Calu3 (cell line): ENCODE measurements at places on chromosomes 7 and 10.
A peak's percentile ranks its signal among the peaks of the same experiment; 100 is the strongest.

GRCh38 chr7:87375662-87376435, 30.4 kb downstream of the CROT start:
- H3K4me3 ChIP-seq = no peak overlapping the region
- no peak for DNase-seq
- no peaks in the 10 kb centered on the region for H3K4me1 ChIP-seq
- no peak overlapping the region for H3K27ac ChIP-seq
- no peaks in the 10 kb centered on the region for H3K27me3 ChIP-seq

DNA sequence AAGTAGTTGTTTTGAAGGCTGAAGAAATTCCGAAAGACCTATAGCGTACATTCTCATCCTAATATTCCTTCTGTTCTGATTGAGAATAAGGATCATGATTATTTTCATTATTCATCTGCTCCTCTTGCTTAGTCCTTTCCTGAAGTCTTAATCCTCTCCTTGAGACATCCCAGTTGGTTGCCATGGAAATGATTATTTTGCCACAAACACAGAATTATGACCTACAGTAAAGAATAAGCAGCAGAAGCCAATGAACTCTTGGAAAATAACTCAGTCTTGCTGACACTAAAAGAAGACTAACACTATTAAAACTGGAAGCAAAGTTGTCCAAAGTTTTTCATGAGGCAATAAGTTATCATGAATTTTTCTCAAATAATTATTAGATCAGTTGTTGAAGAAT, 47.8 kb upstream of the JAZF1 start:
- peaks cover 9% of the 10 kb centered on the region for H3K27me3 ChIP-seq
- no peak overlapping the region for H3K27ac ChIP-seq
- no peak for DNase-seq
- H3K4me3 ChIP-seq = no peak overlapping the region
- H3K4me1 ChIP-seq = no peaks in the 10 kb centered on the region
- no peaks in the 10 kb centered on the region for H3K36me3 ChIP-seq

DNA sequence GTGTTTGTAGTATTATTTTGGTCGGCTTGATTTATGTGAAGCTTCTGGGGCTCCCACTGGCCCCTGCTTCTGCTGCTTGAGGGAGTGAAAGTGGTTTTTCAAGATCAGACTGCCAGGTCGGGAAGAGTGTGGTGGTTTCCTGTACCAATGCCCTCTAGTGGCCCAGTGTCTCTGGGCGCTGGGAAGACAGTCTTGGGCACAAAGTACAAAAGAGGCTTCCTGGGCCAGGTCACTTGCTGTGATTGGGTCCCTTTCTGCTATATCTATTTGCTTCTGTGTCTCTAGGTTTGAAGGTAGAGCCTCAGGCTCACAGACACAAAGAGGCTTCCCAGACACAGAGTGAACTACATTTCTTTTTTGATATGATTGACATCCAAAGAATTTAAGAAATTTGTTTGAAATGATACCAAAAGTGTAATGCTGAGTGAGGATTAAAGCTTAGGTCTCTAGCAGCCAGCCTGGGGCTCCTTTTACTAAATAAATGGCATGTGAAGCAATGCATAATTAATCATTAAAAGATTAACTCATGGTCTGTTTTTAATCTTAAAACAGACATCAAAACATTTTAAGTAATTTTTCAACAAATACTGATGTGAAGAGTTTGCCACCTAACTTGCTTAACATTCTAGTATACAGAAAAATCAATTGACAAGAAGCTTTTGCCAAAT, 36.3 kb downstream of the ABCB1 start:
- DNase-seq = peak; percentile 69
- no peaks in the 10 kb centered on the region for H3K27me3 ChIP-seq
- no peak overlapping the region for H3K27ac ChIP-seq
- no peaks in the 10 kb centered on the region for H3K36me3 ChIP-seq

DNA sequence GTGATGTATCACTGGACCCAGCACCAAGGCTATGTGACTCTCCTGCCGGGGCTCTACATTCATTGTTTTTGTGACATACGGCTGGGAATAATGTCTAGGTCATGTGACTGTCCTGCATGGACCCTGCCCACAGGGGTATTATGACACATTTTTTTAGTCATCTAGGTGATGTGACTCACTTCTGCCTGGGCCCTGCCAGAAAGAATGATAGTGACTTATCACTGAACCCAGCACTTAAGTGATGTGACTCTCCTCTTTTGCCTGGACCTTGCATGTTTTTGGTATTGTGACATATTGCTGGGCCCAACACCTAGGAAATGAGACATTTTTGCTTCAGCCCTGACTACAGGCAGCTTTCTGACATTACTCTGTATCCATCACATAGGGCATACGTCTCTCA, 51.1 kb upstream of the ZNF107 start:
- no peaks in the 10 kb centered on the region for H3K27me3 ChIP-seq
- no peaks in the 10 kb centered on the region for H3K4me1 ChIP-seq
- no peaks in the 10 kb centered on the region for H3K36me3 ChIP-seq
- H3K27ac ChIP-seq = no peak overlapping the region
- H3K4me3 ChIP-seq = no peak overlapping the region

- H3K27me3 ChIP-seq = peaks cover 58% of the 10 kb centered on the region
- H3K4me1 ChIP-seq = no peaks in the 10 kb centered on the region
- no peak overlapping the region for H3K4me3 ChIP-seq
- H3K27ac ChIP-seq = no peak overlapping the region
- no peaks in the 10 kb centered on the region for H3K36me3 ChIP-seq
Measured at GRCh38 chr7:150733482-150734095, 3.6 kb upstream of the GIMAP5 start.

DNA sequence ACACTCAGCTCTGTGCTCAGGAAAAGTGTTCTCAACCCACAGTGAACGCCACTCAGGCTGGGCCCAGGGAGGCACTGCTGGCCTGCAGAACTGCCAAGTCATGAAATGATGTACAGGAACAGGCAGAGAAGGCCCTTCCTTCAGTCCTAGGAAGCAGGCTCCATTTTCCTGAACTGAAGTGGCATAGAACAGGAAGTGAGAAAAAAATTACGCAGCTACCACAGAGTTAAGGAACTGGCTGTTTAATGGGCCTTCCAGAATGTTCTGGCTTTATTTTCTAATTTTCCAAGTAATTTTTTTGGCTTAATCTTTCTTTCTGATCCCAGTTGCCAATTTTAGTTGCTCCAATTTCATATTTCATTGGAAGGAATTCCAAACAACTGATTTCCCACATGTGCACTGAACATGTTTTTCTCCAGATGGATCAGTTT, 39.3 kb downstream of the LRRC18 start:
- no peaks in the 10 kb centered on the region for H3K4me1 ChIP-seq
- H3K27me3 ChIP-seq = peaks cover 73% of the 10 kb centered on the region
- no peaks in the 10 kb centered on the region for H3K36me3 ChIP-seq
- H3K4me3 ChIP-seq = no peak overlapping the region
- H3K27ac ChIP-seq = no peak overlapping the region

DNA sequence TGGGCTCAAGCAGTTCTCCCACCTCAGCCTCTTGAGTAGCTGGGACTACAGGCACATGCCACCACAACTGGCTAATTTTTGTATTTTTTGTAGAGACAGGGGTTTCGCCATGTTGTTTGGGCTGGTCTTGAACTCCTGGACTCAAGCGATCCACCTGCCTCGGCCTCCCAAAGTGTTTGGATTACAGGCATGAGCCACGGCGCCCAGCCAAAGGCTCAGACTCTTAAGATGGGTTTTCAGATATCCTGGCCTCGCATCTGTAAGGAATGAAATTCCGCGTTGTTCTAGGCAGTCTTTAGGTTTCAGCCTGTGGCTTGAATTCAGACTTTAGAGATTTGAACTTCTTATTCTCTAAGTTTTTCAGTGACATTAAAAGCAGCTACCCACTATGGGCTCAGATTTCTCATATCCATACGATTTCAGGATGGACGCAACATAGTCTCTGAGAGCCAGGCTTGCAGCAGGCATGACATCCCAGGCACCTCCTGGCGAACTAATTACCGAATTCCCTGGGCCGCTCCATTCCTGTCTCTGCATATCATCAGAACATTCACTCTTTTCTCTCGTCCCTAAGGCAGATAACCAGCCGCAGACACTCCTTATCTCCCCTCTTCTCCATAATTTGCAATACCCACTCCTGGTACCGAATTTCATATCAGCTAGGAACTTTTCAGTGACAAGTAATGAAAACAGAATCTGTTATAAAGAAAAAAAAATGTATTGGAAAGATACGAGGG, 29.7 kb downstream of the IL15RA start:
- H3K4me1 ChIP-seq = peaks cover 47% of the 10 kb centered on the region
- no peak overlapping the region for H3K4me3 ChIP-seq
- DNase-seq = no peak
- peaks cover 41% of the 10 kb centered on the region for H3K36me3 ChIP-seq
- H3K27ac ChIP-seq = no peak overlapping the region

GRCh38 chr7:91089382-91089963, 174.8 kb upstream of the FZD1 start:
- no peaks in the 10 kb centered on the region for H3K36me3 ChIP-seq
- no peak overlapping the region for H3K27ac ChIP-seq
- H3K4me3 ChIP-seq = no peak overlapping the region
- H3K27me3 ChIP-seq = no peaks in the 10 kb centered on the region
- H3K4me1 ChIP-seq = no peaks in the 10 kb centered on the region

- H3K27me3 ChIP-seq = no peaks in the 10 kb centered on the region
- no peaks in the 10 kb centered on the region for H3K36me3 ChIP-seq
- no peaks in the 10 kb centered on the region for H3K4me1 ChIP-seq
- no peak for DNase-seq
- H3K27ac ChIP-seq = no peak overlapping the region
- H3K4me3 ChIP-seq = no peak overlapping the region
Measured at GRCh38 chr7:30369879-30370278, 85.5 kb downstream of the ZNRF2 start.

- no peaks in the 10 kb centered on the region for H3K4me1 ChIP-seq
- H3K36me3 ChIP-seq = peaks cover 24% of the 10 kb centered on the region
- DNase-seq = no peak
- H3K27me3 ChIP-seq = no peaks in the 10 kb centered on the region
Measured at GRCh38 chr7:149257146-149257545, 4.8 kb upstream of the ZNF783 start.

- DNase-seq = no peak
- peaks cover 66% of the 10 kb centered on the region for H3K27me3 ChIP-seq
- H3K27ac ChIP-seq = no peak overlapping the region
- H3K4me1 ChIP-seq = no peaks in the 10 kb centered on the region
- H3K36me3 ChIP-seq = no peaks in the 10 kb centered on the region
Measured at GRCh38 chr10:93841961-93842360, 51.8 kb upstream of the SLC35G1 start.

DNA sequence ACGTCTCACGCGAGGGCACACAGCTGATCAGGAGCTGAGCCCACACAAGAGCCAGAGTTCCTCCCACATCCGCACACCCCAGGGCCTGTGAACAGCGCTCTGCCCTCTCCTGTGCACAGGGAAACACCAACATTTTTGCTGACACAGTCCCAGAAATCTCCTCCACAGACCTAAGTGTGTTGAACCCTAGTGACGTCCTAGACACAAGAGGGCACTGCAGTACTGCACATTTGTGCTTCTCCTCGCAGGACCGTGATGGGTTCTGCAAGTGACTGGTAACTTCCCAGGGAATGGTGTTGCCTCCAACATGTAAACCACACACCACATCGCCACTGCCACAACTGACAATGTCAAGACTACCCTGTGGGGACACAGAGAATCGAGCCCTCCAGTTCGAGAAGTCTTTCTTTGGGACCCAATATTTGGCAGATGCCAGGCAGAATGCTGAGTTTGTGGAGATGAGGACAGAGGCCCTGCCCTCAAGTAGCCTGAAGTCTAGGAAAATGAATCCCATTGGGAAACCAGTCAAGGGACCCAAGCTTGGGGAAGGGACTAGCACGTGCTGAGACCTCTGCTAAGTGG, 170.3 kb downstream of the PAXIP1 start:
- no peaks in the 10 kb centered on the region for H3K36me3 ChIP-seq
- no peak overlapping the region for H3K27ac ChIP-seq
- H3K4me1 ChIP-seq = no peaks in the 10 kb centered on the region

DNA sequence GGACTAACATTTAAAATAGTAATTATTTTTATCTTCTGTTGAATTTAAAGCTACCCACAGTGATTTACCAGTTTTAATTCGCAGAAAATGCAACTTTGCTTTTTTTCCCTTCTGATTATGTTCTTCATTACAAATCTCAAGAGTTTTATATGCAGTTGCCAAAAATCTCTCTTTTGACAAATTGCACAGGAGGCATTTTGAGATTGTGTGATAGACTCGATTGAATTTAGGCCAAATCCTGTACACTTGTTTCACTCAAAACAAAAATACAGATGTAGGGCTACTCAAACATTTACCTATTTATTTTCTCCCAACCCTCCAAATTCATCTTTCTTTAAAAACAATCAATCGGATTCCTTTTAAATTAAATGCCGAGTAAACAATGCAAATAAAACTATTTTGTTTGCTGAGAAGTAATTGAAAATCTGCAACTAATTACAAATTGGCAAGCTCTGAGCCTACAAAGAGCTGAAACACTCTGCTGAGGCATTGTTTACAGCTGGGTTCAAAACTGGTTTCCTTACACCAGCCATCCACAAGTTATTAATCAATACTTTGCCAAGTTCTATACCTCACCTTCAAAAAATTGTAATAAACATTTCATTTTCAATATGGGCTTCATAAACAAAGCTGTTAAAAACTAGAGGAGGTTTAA, 214.9 kb upstream of the TCF7L2 start:
- no peak overlapping the region for H3K4me3 ChIP-seq
- H3K27me3 ChIP-seq = no peaks in the 10 kb centered on the region
- DNase-seq = no peak

- H3K27me3 ChIP-seq = no peaks in the 10 kb centered on the region
- no peaks in the 10 kb centered on the region for H3K4me1 ChIP-seq
- H3K36me3 ChIP-seq = no peaks in the 10 kb centered on the region
- DNase-seq = no peak
- no peak overlapping the region for H3K27ac ChIP-seq
Measured at GRCh38 chr7:48411619-48412018, 240.4 kb downstream of the ABCA13 start.

GRCh38 chr10:79046326-79046725, 22.4 kb upstream of the ZMIZ1 start:
- H3K27ac ChIP-seq = no peak overlapping the region
- H3K27me3 ChIP-seq = peaks cover 28% of the 10 kb centered on the region
- no peaks in the 10 kb centered on the region for H3K36me3 ChIP-seq
- no peak overlapping the region for H3K4me3 ChIP-seq
- H3K4me1 ChIP-seq = peaks cover 8% of the 10 kb centered on the region

GRCh38 chr7:122951006-122951405, 44.5 kb downstream of the TAS2R16 start:
- no peak overlapping the region for H3K27ac ChIP-seq
- H3K27me3 ChIP-seq = no peaks in the 10 kb centered on the region
- no peak for DNase-seq
- no peaks in the 10 kb centered on the region for H3K36me3 ChIP-seq
- no peak overlapping the region for H3K4me3 ChIP-seq
- no peaks in the 10 kb centered on the region for H3K4me1 ChIP-seq

- no peaks in the 10 kb centered on the region for H3K4me1 ChIP-seq
- no peaks in the 10 kb centered on the region for H3K27me3 ChIP-seq
Measured at GRCh38 chr7:39507866-39508551, 58.2 kb upstream of the YAE1 start.

GRCh38 chr7:93442478-93443224, 131.9 kb downstream of the CALCR start:
- H3K4me1 ChIP-seq = no peaks in the 10 kb centered on the region
- H3K36me3 ChIP-seq = no peaks in the 10 kb centered on the region
- no peak overlapping the region for H3K27ac ChIP-seq
- H3K27me3 ChIP-seq = peaks cover 65% of the 10 kb centered on the region

GRCh38 chr7:66157060-66157459, 42.4 kb downstream of the CRCP start:
- H3K36me3 ChIP-seq = peaks cover 21% of the 10 kb centered on the region
- H3K4me1 ChIP-seq = no peaks in the 10 kb centered on the region
- no peak for DNase-seq
- H3K4me3 ChIP-seq = no peak overlapping the region
